Islet precursor cell (in vitro differentiated cells): ENCODE measurements at places on chromosomes 5 and 9.

DNA sequence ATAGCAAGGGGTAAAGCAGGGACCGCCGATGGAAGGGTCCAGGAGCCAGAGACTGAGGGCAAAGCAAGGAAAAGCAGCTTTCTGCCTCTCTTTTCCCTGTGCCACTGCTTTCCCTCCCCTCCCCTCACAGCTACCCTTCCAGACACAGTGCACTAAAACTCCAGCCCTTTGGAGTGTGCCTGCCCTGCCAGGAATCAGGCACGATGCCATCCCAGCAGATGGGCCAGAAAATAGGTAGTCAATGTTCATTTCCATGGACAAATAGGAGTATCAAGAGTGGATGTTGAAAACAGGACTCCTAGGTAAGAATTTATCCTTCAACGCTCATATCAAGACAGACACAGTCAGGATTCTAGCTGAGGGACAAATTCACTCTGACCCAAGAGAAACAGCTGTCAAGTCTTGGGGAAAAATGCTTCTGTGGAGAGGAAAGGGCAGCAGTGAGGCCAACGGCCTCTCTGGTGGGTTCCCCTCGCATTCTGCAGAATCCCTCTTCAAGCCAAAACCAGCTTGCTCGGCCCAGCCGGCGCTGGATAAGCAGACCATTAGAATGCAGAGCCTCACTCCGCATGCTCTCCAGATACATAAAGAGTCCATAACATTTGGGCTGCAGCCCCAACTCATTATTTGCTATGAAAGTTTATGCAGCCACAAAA is 138.0 kb downstream of the CAAP1 start:
- DNase-seq: no peak

- no peak for DNase-seq
Measured at GRCh38 chr5:155091768-155092717, 78.5 kb downstream of the KIF4B start.

GRCh38 chr9:2110036-2110435 is 94.9 kb downstream of the SMARCA2 start:
- no peak for DNase-seq

- no peak for DNase-seq
Measured at GRCh38 chr5:176610435-176610773, 448 bp upstream of the GPRIN1 start.

GRCh38 chr9:116260531-116260930 is 106.9 kb downstream of the PAPPA start:
- DNase-seq: no peak
